NCI-H2081 (cell line): ENCODE measurements at places on chromosomes 4 and X.

DNA sequence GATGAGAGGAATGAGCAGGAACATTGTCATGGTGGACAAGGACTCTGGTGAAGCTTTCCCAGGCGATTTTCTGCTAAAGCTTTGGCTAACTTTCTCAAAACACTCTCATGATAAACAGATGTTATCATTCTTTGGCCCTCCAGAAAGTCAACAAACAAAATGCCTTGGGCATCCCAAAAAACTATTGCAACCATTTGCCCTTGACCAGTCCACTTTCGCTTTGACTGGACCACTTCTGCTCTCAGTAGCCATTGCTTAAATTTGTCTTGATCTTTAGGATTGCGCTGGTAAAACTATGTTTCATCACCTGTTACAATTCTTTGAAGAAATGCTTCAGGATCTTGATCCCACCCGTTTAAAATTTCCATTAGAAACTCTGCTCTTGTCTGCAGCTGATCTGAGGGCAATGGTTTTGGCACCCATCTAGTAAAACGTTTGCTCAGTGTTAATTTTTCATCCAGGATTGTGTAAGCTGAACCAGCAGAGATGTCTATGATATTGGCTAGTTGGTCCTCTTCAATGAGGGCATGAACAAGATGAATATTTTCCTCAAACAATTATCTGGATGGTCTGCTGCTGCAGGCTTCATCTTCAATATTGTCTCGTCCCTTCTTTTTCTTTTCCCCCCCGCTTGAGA, 14.8 kb downstream of the TBC1D1 start:
- DNase-seq: no peak

GRCh38 chr4:174592985-174593335, 70.7 kb upstream of the HPGD start:
- no peak for DNase-seq

DNA sequence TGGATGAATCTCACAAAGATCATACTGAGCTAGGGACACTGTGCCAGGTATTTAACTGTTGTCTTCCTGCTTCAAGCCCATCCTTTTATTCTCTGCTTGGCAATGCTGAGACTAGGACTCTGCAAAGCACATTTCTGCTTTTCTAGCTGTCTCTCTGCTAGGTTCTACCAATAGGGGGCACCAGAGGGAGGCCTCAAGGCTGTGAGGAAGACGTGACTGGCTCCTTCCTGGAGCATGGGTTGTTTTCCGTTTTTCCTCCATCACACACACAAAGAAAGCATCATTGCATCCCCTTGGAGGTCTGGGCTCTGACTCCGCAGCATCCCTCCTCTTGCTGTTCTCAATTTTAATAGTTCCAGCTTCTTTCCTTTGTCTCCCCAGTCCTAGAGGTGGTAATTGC, 10.9 kb upstream of the DCTD start:
- no peak for DNase-seq

GRCh38 chrX:9862525-9862924, 76.3 kb downstream of the SHROOM2 start:
- DNase-seq: no peak

DNA sequence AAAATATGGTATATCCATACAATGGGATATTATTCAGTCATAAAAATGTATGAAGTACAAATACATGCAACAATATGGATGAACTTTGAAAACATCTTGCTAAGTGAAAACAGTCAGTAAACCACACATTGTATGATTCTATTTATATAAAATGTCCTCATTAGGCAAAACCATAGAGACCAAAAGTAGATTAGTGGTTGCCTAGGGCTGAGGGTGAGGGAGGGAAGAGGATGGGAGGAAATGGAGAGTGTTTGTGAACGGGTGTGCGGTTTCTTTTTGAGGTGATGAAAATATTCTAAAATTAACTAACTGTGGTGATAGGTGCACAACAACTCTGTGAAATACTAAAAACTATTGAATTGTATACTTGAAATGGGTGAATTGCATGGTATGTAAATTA, 29.6 kb downstream of the TEX11 start:
- no peak for DNase-seq

- DNase-seq: peak; percentile 22
Observed at GRCh38 chr4:75099321-75099720, 166.4 kb downstream of the PARM1 start.

DNA sequence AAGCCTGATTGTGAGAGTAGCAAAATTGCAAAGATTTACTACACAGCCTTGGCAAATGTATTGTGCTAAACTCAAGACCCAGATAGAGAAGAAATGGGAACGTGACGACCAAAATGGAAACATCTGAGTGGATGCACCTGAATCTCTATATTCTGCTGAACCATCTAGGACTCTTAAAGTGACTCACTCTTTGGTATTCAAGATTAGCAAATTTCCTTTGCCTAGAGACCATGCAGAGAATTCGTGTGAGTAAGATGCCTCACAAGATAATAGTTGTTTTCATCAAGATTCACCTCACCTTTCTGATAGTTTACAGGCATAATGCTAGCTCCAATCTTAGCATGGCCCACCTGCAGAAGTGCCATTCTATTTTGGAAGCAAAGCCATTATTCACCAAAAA, 14.4 kb upstream of the ATOH1 start:
- no peak for DNase-seq

GRCh38 chrX:6184900-6185515, 43.7 kb downstream of the NLGN4X start:
- no peak for DNase-seq

DNA sequence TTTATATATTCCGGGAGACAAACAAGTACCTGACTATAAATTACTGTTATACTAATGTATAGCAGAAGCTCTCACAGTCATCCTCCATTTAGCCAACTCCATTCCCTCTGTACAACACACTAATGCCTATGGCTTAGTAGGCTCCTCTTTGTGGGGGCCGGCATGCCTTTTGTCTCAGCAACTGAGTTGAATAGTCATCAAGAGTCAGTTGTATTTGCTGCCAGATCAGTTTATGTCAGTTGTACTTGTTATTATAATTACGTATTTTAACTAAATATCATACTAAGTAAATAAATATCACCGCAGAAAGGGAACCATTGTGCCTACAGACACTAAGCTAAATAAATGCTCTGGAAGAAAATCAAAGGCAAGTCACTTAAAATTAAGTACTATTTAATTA, 9.9 kb downstream of the PRMT9 start:
- no peak for DNase-seq

DNA sequence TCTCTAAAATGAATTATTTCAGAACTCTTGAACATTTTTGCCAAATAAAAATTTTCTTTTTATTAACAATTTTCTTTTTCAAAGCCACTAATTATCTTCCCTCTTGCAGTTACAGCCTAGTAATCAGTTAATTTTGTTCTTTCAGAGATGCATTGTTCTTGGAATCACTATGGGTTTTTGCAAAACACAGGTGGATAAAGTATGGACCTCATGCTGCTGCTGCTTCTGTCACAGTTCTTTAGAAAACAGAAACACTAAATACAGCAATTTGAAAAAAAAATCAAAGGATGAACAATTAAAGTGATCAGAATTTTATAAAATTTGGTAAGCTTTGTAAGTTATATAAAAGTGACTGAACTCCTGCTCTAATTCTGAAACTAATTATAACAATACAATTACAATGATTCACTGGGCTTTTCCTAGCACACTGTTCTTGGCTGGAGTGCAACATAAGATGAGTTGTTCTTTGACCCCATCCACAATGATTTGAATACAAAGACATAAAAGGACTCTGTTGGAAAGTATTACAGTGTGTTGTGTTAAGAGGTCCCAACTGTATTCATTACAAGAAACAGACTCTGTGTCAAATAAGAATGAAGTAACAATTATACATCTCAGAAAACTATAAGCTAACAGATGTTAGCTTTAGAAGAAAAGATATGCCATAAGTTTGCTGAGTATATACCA, 59.4 kb upstream of the GK2 start:
- DNase-seq: peak; percentile 37

DNA sequence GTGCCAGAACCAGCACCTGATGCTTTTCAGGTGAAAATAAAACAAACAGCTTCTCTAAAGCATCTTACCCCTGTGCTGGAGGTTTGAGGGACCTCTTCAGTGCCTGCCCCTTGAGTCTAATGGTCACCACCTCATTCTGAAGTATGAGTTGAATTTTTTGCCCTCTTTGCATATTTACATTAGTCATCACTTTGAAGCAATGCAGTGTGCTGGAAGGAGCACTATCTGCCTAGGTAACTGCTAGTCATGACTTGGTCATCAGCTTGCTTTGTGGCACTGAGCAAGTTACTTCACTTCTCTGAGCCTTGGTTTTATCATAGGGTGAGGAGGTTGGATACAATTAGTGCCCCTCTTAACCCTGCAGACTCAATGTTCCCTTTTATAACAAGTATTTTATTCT, 44.9 kb downstream of the SPATA18 start:
- DNase-seq: no peak

DNA sequence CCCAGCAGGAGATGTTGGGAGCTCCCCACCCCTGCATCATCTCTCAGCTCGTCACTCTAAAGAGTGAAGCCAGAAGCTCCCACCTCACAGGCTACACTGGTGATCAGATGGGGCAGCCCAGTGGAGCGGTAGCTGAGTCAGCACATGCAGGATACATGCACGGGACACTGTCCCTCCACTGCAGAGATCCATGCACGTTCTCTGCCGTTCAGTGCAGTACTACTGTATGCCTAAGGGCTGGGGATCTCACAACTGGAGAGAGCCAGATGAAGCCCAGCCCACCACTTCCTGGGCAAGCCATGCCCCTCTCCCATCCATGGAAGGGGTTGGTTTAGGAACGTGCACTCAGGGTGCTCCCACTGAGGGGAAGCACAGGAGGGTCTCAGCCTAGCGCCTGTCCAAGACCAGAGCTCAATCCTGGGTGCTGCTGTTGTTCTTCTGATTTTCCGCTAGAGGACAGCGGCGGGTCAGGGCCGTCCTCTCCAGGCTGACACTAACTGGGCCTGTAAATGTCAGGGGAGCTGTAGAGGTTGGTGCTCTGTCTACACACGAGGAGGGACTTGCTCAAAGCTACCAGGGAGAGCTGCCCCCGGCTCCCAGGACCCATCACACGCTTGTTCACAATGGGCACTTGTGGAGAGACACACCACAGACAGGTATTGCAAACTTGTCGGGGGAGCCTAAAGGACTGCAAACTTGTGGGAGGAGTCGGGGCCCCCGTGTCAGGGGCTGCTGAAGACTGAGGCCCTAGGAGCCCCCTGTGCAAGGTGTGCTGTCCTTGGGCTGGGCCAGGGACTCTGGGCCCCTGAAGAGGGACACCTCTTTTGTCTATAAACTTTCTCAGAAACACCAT, 18.2 kb upstream of the ABLIM2 start:
- no peak for DNase-seq

DNA sequence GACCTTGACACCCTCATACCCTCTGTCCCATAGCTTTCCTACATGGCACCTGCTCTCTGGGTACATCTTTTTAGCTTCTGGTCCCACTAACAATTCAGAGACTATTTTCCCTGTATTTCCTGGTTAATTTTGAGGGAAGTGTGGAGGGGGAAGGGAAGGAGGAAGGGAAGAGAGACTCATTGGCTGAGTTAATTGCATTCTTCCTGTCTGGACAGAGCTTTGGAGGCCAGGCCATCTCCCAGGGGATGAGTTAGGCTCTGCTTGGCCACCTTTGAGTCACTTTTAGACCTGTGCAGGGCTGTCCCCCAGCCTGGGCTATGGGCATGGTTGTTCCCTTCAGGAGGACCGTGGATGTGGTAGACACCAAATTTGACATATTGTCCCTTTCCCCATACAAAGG, 167.9 kb upstream of the PGRMC2 start:
- no peak for DNase-seq

DNA sequence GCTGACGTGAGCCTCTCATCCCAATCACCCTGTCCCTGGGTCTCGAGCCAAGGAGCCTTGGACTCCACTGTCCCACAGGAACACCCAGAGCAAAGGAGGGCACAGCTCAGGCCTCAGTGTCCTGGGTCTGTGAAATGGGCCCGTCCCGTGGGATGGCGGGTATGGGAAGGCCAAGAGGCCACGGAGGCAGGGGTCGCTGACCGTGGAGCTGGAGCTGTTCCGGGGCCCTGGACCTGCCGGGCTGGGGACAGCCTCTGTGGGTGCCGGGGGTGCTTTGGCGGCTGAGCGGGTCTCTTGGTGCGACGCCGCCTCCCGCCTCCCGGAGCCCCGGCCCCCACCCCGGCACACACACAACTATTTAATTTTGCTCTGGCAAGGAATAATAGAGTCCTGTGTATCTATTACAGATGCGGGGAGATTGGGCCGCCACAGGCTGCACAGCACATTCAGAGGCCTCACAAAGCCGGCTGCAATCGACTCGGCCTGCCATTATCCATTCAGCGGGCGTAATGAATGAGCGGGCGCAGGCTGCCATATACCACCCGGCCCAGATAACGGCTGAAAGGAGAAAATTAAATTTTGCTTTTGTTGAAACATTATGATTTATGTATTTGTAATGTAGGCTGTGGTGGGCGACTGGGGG, 83.9 kb upstream of the NKX1-1 start:
- DNase-seq: no peak

GRCh38 chr4:181018472-181018871, 1224.7 kb upstream of the TENM3 start:
- no peak for DNase-seq

GRCh38 chr4:99586322-99586721, 11.7 kb downstream of the MTTP start:
- DNase-seq: no peak

GRCh38 chr4:6322067-6322760, 52.6 kb downstream of the WFS1 start:
- DNase-seq: no peak

GRCh38 chr4:10456260-10456594, 999 bp downstream of the ZNF518B start:
- no peak for DNase-seq

- DNase-seq: no peak
Observed at GRCh38 chrX:2262668-2263055, 238.1 kb downstream of the DHRSX start.

- no peak for DNase-seq
Observed at GRCh38 chr4:152929888-152930287, 6.2 kb upstream of the FHDC1 start.

DNA sequence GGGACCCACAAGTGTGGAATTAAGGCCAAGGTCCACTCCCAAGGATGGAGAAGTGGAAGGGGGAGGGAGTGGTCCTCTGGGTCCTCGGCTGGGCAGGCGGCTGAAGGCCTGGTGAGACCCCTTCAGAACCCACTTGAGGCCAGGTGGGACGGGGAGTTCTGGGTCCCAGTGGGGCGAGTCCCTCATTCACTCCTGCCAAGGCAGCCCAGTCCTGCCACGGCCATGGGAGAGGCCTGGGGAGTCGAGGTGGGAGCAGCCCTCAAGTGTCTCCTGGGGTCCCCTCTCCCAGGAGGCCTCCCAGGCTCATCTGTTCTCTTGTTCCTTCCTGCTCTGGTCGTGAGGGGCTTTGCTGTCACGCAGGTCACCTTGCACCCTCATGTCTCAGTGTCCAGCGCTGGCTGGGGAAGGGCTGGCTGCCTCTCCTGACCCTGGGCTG, 6.1 kb upstream of the SH3BP2 start:
- no peak for DNase-seq

DNA sequence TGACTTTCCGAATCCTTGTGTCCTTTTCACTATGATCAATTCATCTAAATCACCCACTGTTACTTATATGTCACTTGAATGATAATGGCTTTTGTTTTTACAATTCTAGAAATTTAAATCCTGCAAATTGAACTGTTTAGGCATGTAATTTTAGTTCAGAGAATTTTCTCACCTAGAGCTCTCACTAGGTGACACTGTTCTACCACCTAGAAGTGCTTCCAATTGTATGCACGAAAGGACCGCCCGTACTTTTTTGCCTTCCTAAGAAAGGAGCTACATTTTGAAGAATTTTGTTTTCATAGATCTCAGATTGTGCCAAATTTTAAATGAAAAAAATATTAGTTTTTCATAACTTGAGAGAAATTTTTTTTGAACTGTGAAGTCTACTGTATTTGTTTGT, 481.6 kb upstream of the FSTL5 start:
- no peak for DNase-seq
